ENCODE measurements at places on chromosomes 3 and 15.

- DNase-seq, result no peak
Measured at GRCh38 chr3:39448506-39449233, 18.8 kb upstream of the MOBP start.

DNA sequence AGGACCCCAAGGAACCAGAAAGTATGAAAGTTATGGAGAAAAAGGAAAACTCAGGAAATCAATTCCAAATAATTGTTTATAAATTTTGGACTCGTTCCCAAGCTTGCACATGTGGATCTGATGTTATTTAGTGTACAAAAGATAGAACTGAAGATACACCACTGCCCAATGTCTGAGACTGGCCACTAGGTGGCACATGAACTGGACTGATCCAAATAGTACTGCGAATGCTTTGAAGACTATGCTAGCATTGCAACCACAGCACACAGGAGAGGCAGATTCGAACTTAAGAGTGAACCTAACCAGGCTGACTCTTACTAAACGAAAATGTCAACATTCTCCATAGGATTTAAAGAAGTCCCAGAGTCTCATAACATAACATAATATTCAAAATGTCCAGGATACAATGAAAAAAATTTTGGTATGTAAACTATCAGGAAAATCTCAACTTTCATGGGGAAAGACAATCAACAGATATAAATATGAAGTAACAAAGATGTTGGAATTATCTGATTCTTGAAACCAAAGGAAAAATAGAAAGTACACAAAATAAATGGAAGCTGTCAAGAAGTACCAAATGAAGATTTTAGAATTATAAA is 596.7 kb downstream of the FGF12 start:
- no peak for DNase-seq

DNA sequence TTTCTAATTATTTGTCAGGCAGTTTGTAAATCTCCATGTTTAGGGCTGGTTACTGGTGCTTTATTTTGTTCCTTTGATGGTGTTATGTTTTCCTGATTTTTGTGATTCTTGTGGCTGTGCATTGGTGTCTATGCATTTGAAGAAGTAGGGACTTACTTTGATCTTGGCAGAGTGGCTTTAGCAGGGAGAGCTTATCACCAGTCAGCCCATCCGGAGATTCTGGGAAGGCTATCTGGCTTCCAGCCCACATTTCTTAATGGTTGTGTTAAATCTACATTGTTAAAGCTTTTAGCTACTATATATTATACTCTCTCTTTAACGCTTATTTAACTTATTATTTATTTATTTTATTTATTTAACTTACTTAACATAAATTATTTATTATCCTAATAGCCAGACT is 35.1 kb downstream of the FBXL2 start:
- no peak for DNase-seq

- no peak for DNase-seq
Measured at GRCh38 chr3:69658514-69659140, 80.6 kb upstream of the MITF start.

DNA sequence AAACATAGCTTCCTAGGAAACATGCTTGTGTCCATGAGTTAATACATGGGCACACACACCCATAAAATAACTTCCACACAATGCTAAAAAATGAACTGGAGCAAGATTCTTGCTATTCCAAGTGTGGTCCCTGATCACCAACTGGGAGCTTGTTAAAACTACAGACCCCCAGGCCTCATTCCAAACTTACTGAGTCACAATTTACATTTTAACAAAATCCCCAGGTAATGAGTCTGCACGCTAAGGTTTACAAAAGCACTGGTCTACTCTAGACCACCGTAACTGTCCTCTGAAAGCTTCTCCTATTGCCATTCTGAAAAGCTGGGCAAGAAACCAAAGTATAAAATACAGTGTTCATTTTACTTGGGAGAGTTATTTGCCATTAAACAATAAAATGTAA is 45.4 kb downstream of the IGF2BP2 start:
- no peak for DNase-seq

DNA sequence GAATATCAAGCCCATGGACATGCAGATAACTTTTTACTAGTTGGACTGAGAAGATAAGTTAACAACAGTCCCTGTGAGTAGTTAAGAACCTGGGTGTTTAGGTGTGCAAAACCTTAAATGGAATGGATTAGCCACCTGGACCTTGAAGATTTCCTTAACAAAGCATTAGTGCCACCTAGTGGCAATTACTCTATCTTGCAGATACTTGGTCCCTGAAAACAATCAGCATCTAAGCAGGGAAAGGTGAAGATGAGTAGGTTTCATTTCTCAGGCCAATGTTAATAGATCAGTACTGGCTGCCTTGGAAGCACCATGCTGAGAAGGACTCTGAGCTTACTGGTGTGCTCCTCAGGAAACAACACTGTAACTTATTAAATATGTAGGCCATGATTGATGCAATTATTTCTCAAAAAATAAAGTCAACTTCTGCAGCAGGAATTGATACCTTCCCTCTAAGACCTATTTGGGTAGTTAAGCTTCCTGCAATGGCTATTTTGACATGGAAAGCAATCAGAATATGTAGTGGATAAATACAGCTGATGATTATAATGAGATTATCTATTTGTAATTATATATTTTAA is 329.4 kb downstream of the TBC1D5 start:
- no peak for DNase-seq

DNA sequence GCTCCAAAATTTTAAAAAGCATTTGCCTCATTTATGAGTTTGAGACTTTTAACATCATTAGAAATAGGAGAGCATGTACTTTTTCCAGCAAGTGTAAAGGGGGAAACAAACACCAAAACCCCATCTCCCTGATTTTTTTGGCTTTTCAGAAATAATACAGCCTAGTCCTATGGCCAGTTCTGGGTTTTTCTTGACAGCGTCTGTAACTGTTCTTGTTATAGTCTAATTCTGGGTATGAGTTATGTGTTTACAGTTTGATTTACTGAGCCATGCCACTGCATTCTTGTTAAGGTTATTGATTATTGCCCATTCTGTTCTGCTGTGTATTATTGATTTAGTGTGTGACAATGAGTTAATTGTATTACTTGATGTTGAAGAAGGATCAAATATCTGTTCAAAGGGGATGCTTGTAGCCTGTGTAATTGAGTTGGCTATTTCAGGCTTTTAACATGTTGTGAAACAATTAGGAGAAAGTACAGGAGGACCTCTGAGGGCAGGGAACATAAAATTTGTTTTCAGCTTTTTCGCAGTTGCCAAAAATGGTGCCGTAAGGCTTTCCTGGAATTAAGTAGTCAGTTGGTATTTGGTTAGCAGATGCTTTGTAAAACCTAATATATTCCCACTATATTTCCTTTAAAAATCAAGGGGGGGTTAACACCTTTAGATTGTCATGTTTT is 46.1 kb downstream of the MBNL1 start:
- no peak for DNase-seq

DNA sequence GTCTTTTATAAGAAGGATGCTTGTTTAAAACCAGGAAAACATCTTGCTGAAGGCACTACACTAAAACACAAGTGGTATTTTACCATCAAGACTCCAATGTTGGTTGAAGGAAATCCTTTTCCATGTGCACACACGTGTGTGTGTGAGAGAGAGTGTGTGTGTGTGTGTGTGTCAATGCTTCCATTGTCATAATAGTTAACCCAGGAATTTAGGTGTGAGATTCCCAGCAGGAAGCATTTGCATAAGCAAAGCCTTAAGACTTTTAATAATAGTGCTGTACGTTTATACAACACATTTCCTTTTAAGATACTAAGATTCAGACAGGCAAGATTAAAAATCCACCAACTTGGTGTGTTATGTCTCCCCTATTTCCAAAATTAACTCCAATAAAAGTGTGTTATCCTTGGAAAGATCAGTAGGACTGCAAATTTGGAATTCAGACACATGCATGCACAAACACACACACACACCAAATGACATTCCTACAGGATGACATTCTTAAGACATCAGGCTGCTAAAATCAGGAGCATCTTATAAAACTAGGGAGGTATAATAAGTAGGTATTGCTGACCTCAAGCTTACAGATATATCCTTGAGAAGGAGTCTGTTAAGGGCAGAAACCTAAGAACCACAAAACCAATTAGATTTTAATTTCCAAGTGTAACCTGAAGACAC is 18.3 kb downstream of the LMCD1 start:
- no peak for DNase-seq

DNA sequence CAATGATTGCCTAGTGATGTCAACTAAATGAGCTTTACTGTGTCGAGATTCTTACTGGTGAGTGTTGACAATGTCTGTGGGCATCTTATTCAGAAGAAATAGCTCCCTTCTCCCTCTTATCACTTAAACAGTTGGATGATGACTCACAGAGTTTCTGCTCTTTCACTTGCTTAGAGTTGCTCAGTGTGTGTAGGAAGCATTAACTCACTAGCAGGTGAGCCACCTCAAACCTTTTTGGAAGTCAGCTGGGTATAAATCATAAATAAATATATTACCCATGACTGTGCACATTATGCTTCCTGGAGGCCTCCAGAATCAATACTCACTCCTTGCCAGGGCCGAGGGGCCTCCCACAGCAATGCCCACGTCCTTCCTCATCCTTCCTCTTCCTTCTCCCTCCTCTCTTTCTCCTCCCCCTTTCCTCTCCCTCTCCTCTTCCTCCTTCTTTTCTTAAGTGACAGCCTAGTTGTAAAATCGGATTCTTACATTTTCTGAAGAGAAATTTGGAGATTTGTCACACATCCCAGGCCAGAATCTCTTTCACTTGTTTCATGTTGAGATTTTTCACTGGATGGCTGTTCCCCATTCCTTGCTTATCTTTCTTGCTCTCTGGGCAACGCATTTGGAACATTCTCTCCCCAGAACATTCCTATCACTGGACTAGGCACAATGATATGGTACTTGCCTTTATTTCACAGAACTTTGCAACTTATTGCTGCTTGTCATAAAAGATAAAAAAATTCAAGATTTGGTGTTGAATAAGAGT is 17.5 kb downstream of the SHC4 start:
- no peak for DNase-seq

DNA sequence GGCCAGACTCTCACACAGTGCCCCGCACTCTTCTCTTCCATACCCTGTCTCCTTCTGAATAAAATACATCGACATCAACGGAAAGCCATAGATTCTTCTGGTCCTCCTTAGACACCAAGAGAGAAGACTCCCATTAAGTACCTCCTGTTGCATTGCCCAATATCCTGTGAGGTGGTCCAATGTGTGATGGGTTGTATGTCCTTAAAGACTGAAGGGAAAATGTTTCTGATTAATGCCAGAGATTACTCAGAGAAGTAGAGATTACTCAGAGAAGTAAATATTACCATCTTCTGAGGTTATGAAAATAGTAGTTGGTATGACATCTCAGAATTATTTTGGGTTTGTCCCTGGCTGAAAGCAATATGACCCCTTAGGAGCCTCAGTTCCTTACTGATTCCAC is 60.8 kb upstream of the GALNT15 start:
- no peak for DNase-seq

DNA sequence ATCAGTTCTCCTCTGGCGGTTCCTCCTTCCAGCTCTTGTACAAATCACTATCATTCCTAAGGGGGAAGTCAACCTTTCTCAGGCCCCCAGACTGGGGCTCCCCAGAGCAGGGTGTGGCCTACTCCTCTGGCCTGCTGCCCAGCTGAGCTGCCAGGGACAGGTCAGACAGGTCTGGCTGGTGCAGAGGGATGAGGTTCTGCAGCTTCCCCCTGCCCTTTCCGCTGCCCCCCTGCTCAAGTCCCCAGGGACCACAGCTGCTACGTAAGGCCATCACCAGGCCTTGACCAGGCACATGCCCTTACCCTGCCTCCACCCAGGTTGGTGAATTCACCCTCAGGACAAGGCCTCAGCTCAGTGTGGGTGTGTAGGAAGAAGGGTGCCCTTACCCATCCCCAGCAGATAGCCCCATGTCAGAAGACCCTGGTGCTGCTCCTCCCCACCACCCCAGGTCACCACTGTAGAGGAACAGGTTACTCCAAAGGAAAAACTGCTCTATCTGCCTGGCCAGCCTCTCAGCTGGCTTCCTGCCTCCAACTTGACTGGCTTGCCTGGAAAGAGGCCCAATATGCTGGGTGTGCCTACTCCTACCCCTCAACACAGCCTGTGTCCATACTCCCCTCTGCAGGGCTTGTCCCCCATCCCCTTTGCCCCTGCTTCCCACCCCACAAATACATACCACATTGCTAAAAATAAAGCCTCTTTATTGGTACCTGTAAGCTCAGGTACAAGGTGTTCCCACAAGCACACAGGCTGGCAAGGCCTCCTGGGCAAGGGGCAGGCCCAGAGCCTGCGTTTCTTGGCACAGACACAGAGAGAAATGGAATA is 12.0 kb downstream of the CSRNP1 start:
- no peak for DNase-seq

- no peak for DNase-seq
Measured at GRCh38 chr3:41101231-41101630, 98.1 kb upstream of the CTNNB1 start.

DNA sequence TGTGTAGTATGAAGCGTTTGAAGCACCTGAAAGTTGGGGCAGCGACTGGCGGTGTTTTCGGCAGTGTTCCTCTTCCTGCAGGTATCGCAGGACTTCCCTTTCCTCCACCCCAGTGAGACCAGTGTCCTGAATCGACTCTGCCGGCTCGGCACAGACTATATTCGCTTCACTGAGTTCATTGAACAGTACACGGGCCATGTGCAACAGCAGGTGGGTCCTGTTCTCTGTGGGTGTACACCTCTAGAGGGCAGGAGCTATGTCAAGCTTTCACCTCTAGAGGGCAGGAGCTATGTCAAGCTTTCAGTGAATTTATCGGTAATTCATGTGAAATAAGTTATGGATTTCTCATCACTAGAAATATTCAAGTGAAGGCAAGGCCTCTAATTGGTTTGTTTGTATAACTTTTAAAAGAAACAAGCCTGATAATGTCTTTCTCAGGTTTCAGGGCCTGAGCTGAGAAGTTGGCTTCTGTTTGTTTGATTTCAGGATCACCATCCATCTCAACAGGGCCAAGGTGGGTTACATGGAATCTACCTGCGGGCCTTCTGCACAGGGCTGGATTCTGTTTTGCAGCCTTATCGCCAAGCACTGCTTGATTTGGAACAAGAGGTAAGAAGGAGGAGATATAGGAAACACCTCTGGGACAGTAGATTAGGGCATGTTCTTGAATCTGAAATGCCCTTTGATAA is 5.3 kb downstream of the TUBGCP4 start:
- peak; percentile 20 for DNase-seq

GRCh38 chr15:71746719-71747118 is 63.6 kb upstream of the NR2E3 start:
- DNase-seq, result no peak

DNA sequence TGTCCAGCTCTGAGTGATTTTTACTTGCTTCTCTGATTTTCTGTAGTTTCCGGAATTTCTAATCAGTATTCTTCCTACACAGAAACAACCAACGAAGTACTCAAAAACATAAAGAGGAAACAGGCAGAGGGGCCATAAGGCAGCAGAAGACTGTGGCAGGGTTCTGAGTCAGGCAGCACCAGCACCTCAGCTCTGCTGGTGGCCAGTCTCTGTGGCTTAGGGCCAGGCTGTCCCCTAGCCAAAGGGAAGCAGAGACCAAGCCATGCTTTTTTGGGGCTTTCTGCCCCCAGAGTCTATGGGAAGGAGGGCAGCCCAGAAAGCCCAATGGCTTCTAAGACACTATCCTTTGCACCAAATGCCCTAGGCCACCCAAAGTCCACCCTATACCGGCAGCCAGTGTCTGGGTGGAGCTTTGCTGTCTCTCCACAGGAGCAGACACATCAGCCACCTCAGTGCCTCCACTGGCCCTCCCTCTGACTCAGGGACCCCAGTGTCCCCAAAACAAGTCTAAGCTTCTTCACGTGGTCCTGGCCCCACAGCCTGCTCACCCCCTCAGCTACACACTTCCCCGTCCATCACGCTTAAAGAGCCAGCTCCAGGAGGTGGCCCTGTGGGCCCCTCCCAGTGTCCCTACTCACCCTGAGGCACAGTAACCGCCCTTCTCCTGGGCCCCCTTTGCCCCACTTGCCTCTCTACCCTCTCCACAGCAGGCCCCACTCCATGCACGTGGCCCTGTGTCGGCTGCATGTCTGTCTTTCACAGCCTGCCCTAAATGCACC is 46.2 kb downstream of the CCDC12 start:
- DNase-seq, result no peak

All from activated gamma-delta T cell treated with Interleukin-2 at 50 U/mL for 16 hours (primary cell).